Smooth muscle cell of the umbilical artery (primary cell): ENCODE measurements at places on chromosomes 3 and 15. TPM values are rescaled to one million over a fixed set of nuclear protein-coding genes. Genes with fewer than 3 reads are reported as not detected.

Gene RIOX2
- 25.5 and 36.2 TPM in 2 replicates for total RNA-seq

Gene OXSM
- 11.0 and 14.0 TPM in 2 replicates for total RNA-seq

Gene CCDC80
- total RNA-seq = 325 and 1,122 TPM in 2 replicates

Gene C3orf49
- total RNA-seq = not detected in 2 replicates

Gene ROBO1
- total RNA-seq = 111 and 128 TPM in 2 replicates

Gene UTS2B
- 0.30 and 0.60 TPM in 2 replicates for total RNA-seq

Gene GP9
- total RNA-seq = not detected in 2 replicates

Gene PP2D1
- total RNA-seq = not detected in 2 replicates

Gene SLC24A5
- total RNA-seq = not detected in 2 replicates

Gene ACAD9
- 34.4 and 41.1 TPM in 2 replicates for total RNA-seq

Gene LRRC31
- not detected in 2 replicates for total RNA-seq

Gene CCR8
- total RNA-seq = not detected in 2 replicates

Gene UNC13C
- not detected in 2 replicates for total RNA-seq

Gene VPS13C
- total RNA-seq = 73.3 and 78.4 TPM in 2 replicates

Gene NSUN3
- 10.7 and 11.2 TPM in 2 replicates for total RNA-seq

Gene SLC2A2
- not detected in 2 replicates for total RNA-seq

Gene TRH
- not detected in 2 replicates for total RNA-seq

Gene ISLR
- 5.3 and 10.4 TPM in 2 replicates for total RNA-seq

Gene LSG1
- 29.4 and 47.3 TPM in 2 replicates for total RNA-seq

Gene STAB1
- 1.1 and 1.2 TPM in 2 replicates for total RNA-seq

Gene TASOR
- 68.9 and 91.7 TPM in 2 replicates for total RNA-seq

Gene AADAC
- 0.09 and 1.2 TPM in 2 replicates for total RNA-seq

Gene VGLL3
- 19.3 and 36.5 TPM in 2 replicates for total RNA-seq

Gene MEIS2
- 56.7 and 63.4 TPM in 2 replicates for total RNA-seq

Gene GOLGA8J
- total RNA-seq = not detected in 2 replicates

Gene TMED3
- total RNA-seq = 134 and 282 TPM in 2 replicates

Gene ECE2
- total RNA-seq = not detected in 2 replicates

Gene NEDD4
- 30.9 and 47.4 TPM in 2 replicates for total RNA-seq
